ENCODE measurements at places on chromosomes 2 and 18.

DNA sequence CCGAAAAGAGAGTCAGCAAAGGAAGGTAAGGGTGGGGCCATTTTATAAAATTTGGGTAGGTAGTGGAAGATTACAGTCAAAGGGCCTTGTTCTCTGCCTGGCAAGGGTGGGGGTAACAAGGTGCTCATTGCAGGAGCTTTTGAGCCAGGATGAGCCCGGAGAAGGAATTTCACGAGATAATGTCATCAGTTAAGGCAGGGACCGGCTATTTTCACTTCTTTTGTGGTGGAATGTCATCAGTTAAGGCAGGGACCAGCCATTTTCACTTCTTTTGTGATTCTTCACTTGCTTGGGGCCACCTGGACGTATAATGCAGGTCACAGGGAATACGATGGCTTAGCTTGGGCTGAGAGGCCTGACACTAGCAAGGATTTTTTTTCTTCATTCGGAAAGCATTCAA lies 58.1 kb downstream of the CYP1B1 start:
- H3K36me3 ChIP-seq = no peaks in the 10 kb centered on the region
- no peaks in the 10 kb centered on the region for H3K27me3 ChIP-seq
- H3K27ac ChIP-seq = no peak overlapping the region
- H3K4me1 ChIP-seq = peaks cover 18% of the 10 kb centered on the region
- no peak for DNase-seq

- no peaks in the 10 kb centered on the region for H3K36me3 ChIP-seq
- H3K27me3 ChIP-seq = peaks cover 54% of the 10 kb centered on the region
- no peaks in the 10 kb centered on the region for H3K4me1 ChIP-seq
- no peak for DNase-seq
These were observed 64.0 kb downstream of the TNFRSF11A start for GRCh38 chr18:62388855-62389760.

GRCh38 chr18:29326214-29326613 lies 1149.3 kb upstream of the CDH2 start:
- no peaks in the 10 kb centered on the region for H3K27me3 ChIP-seq
- H3K27ac ChIP-seq = no peak overlapping the region
- DNase-seq = no peak
- H3K36me3 ChIP-seq = peaks cover 2% of the 10 kb centered on the region

DNA sequence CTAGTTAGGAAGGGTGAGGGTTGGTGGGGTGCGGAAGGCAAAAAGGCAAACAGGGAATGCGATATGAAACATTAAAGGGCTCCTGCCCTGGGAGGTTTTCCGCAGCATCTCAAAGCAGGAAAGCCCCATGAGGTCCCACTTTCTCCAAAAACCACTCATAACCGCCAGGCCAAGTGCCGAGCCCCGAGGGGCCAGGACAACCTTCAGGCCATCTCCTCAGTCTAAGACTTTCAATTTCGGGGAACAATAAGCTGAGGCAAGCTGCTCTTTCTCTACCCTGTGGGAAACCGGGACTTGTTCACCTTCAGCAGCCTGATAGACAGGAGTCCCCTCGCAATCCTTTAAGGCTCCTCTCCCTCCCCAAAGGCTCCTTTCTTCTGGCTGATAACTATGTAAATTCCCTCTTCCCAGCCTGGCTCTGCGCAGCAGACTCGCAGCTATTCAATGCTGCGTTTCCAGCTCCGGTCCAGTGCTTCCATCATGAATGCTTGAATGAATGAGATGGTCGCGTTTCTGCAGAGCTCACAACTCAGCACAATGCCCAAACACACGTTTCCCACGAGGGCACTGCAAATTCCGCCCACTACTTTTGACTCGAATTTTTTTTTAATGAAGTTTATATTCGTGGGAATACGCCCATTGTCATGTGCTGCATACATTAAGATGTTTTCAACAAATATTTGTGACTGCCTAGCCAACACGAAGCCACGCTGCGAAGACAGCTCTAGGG lies 1.4 kb downstream of the LAMA1 start:
- peaks cover 6% of the 10 kb centered on the region for H3K36me3 ChIP-seq
- H3K27me3 ChIP-seq = peaks cover 5% of the 10 kb centered on the region
- DNase-seq = no peak
- peak overlapping the region; percentile 83 for H3K4me3 ChIP-seq
- H3K4me1 ChIP-seq = peaks cover 45% of the 10 kb centered on the region
- H3K27ac ChIP-seq = peak overlapping the region; percentile 84

DNA sequence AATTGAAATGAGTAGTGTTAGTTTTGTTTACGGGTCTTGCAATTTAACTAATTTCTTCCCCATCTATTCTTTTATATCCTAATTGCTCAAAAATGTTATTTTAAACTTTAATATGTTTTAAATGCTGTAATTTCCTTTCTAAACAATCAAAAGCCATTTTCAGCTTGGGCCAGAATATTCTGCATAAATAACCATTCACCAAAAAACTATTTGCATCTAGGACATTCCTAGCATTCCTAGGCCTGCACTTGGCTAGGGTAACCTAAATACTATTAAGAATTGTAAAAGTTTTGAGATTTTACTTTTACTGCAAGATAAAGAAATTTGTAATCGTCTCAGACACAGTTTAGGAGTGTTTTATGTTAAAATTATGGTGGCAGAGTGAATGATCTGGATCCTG lies 7.8 kb upstream of the ETAA1 start:
- peaks cover 22% of the 10 kb centered on the region for H3K4me1 ChIP-seq
- DNase-seq = no peak
- peak overlapping the region; percentile 90 for H3K27ac ChIP-seq
- no peak overlapping the region for H3K4me3 ChIP-seq

DNA sequence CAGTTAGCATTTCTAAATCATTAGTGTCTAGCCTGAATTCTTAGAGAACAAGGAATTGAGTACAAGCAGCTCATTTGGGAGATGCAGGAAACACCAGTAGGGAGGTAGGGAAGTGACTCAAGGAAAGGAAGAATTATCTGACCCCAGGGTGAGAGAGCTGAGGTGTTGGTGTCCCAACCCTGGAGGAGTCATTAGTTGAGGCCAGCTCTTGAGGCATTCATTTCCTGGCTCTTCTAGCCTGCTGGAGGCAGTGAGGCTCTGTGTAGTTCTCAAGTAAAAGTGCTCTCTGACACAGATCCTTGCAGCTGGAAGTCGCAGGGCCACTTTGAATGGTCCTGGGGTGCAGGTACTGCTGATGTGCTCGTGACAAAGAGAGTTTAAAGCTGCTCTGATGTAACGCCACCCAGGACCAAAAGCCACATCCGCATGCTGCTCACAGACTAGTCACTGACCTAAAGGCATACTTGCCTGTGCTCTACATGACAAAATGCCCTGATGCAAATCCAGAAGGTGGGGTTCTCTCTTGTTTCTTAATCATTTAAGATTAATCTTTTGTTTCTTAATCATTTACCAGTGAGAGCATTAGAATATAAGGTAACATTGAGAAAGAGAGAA lies 299.5 kb upstream of the LYPD1 start:
- no peaks in the 10 kb centered on the region for H3K4me1 ChIP-seq
- no peak overlapping the region for H3K4me3 ChIP-seq
- no peak overlapping the region for H3K27ac ChIP-seq
- no peaks in the 10 kb centered on the region for H3K36me3 ChIP-seq
- peaks cover 11% of the 10 kb centered on the region for H3K27me3 ChIP-seq

DNA sequence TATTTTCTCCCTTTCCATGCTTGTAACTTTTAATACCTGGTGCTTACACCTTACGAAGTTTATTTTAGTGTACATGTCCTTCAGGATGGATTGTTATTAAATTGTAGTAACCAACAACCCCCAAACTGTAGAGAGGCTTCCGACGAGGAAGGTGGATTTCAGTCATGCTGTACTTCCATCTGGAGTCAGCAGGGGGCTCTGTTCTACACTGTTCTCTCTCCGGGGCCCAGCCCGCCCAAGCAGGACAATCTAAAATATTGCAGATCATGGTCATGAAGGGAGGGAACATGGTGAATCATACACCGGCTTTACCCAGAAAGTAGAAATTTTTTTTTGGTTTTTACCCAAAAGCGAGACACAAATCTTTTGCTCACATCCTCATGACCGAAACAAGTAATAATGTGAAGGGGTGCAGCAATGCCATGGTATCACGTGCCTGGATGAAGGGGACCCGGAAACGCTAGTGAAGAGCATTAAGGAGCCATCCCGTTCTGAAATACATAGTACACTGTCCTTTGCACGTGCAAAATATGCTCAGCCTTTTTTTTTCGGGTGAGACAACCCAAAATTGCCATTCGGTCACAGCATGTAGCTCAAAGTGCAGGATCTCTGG lies 884.8 kb downstream of the EPHA4 start:
- H3K36me3 ChIP-seq = no peaks in the 10 kb centered on the region
- H3K27me3 ChIP-seq = peaks cover 35% of the 10 kb centered on the region
- no peak overlapping the region for H3K27ac ChIP-seq
- DNase-seq = peak; percentile 35

- no peak overlapping the region for H3K27ac ChIP-seq
- H3K36me3 ChIP-seq = peaks cover 12% of the 10 kb centered on the region
- peaks cover 11% of the 10 kb centered on the region for H3K4me1 ChIP-seq
- DNase-seq = no peak
These were observed 3.2 kb downstream of the KIF1A start for GRCh38 chr2:240816584-240817495.

- H3K27me3 ChIP-seq = no peaks in the 10 kb centered on the region
- H3K4me3 ChIP-seq = no peak overlapping the region
- no peak for DNase-seq
- H3K4me1 ChIP-seq = peaks cover 42% of the 10 kb centered on the region
These were observed 210.9 kb downstream of the CDH20 start for GRCh38 chr18:61544178-61544577.

GRCh38 chr2:64987956-64988419 lies 1.2 kb upstream of the SLC1A4 start:
- no peaks in the 10 kb centered on the region for H3K36me3 ChIP-seq
- H3K4me1 ChIP-seq = peaks cover 23% of the 10 kb centered on the region
- peak overlapping the region; percentile 81 for H3K4me3 ChIP-seq
- H3K27ac ChIP-seq = peak overlapping the region; percentile 98
